ENCODE measurements at places on chromosomes 6 and 20.
A peak's percentile ranks its signal among the peaks of the same experiment; 100 is the strongest.

DNA sequence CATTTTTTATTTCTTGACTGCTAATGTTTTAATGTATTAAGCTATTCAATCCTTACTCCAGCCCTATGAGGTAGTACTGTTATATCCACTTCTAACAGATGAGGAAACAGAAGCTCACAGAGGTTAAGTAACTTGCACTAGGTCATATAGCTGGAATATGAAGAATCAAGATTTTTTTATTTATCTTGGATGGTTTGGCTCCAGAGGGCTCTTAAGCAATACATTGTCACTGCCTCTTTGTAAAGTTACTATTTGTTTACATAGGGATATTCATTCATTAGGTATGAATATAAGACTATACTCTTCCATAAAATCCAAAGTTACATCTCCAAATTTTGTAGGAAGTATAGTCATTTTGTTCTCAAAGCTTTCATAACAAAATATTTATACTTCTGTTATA is 113.8 kb downstream of the LAMP5 start:
- DNase-seq: peak; percentile 15

DNA sequence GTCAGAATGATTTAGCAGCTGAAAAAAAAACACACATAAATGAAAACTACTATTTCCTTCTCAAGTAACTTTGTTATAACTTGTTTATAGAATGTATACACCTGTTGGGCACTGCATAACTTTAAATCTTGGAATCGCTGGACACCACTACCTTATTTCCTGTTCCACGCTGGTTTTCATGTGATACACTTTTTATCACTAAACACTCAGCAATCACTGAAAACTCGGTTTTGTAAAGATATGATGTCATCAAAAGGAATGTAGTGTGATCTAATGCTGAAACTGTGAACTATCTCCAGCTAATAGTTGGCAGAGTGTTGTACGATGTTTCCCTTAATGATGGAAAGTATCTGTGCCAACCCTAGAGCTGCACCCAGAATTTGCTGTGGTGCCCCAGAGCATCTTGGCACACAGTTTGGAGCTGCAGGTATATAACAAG is 127.9 kb downstream of the BACH2 start:
- no peak for DNase-seq

- DNase-seq: no peak
These were observed 125.5 kb downstream of the ANKRD60 start for GRCh38 chr20:58102744-58103516.

DNA sequence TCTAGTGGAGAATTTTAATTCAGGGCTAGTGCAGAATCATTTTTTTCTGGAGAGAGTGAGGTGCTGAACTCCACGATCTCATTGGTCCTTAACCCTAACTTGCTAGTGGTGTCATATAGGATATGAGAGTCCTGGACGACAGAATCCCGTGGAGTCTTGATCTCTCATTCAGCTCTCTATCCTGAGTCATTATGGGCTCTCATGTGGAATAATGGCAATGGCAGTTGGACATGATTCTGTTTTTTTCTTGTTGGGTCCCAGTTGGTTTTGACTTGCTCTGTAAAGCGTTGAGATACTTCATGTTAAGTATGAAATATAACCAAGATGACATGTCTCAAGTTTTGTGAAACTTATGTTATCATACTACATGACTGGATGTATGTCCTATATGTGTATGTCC is 6.3 kb upstream of the RNF144B start:
- DNase-seq: no peak

DNA sequence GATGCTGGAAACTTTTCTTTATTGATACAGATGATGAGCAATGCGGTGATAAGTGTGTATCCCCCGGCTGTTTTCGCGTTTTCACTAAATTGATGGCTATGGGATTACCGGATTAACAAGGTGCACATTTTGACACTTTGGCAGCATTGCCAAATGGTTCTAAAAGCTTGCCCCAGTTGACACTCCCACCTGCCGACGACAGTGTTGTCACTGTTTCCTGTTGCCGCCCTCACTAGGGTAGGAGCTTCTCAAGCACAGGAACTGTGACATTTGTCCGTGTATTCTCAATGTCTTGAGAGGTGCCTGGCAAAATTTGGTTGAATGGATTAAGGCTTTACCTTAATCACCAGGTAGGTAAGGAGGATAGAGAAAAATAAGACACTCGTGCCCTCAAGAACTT is 9.8 kb upstream of the MAPK13 start:
- DNase-seq: peak; percentile 58

DNA sequence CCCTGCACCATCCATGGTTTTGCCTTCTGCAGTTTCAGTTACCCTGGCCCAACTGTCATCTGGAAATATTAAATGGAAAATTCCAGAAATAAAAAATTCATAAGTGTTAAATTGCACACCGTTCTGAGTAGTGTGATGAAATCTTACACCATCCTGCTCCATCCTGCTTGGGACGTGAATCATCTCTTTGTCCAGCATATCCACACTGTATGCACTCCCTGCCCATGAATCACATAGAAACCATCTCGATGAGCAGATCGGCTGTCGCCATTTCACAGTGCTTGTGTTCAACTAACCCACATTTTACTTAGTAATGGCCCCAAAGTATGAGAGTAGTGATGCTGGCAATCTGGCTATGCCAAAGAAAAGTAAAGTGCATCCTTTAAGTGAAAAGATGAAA is 105.9 kb upstream of the ID4 start:
- DNase-seq: no peak

DNA sequence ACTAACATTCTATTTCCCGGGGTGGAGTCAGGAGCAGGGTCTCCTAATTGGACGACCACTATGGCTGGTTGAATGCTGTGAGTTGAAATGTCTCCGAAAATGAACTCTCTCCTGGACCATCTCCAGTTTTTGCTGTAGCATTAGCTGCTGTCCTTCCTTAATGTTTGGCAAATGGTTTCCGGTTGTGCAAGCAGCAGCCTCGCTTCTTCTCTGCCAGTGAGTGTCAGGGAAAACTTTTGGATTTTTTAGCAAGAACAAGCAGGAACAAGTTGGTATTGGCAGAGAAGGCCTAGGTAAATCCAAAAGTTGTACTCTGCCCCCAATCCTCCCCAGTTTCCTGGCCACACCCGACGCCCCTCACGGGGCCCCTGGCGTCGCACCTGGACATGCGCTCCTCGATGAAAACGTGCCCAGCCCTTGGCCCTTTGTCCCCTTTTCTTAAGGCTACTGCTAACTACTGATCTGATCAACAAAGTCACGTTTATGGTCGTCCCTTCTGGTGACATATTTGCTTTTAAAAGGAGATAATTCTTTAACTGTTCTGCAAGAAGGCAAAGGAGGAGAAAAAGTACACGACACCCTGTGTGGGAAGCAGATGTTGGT is 103.2 kb downstream of the ARMC2 start:
- no peak for DNase-seq

- no peak for DNase-seq
These were observed 4.5 kb downstream of the DLL1 start for GRCh38 chr6:170286246-170286933.

- DNase-seq: no peak
These were observed 1075.5 kb downstream of the KHDRBS2 start for GRCh38 chr6:61210549-61210948.

GRCh38 chr6:80282913-80283554 is 176.6 kb downstream of the BCKDHB start:
- DNase-seq: no peak

DNA sequence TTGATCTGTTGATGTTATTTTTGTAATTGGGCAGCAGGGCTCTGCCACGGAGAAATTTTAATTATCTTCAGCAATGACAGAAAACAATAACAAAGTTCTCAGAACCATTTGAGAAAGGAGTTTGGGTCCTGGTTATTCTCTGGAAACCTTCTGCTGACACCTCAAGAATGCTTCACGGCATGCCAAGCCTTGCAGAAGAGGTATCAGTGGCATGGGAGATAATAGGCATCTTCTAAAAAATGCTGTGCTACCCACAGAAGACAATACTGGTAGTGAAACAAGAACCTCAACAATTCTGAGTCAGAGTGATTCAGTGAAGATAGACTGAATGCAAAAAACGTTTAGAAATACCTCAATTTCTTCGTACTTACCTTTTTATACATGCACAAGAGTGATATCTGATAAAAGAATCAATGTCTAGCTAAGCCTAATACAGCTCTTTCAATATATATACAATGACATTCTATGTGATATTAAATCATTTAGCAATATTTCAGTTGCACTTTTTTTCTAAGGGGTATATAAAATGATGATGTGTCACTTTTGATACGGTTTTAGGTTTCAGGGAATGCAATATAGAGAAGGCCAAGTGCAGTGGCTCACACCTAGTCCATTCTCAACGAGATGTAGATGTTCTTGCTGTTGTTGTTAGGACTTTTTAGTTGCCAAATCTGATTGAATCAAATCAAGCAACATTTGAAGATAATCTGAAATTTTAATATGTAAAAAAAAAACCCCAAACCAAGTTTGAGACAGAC is 110.4 kb upstream of the COL21A1 start:
- no peak for DNase-seq

DNA sequence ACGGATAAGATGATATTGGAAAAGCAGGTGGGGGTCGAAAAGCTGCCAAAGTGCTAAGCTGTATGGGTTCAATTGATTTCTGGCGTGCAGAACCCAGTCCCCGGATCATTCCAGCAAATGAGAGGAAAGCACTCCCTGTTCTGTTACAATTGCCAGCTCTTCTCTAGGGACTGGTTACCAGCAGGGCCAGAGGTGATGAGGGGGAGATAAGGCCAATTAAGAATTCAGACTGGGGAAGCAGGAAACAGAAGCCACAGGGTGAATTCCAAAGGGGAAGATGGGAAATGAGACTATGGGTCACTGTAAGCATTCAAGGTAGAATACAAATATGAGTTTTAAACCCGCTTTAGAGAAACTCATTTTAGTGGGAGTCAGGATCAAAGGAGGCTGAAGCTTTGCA is 349.4 kb upstream of the MAP3K7 start:
- no peak for DNase-seq

GRCh38 chr6:7894262-7895124 is 16.1 kb downstream of the TXNDC5 start:
- DNase-seq: no peak

- DNase-seq: peak; percentile 34
These were observed 25.9 kb downstream of the LYRM4 start for GRCh38 chr6:5234874-5235273.

GRCh38 chr6:11706171-11706570 is 72.4 kb downstream of the ADTRP start:
- no peak for DNase-seq

DNA sequence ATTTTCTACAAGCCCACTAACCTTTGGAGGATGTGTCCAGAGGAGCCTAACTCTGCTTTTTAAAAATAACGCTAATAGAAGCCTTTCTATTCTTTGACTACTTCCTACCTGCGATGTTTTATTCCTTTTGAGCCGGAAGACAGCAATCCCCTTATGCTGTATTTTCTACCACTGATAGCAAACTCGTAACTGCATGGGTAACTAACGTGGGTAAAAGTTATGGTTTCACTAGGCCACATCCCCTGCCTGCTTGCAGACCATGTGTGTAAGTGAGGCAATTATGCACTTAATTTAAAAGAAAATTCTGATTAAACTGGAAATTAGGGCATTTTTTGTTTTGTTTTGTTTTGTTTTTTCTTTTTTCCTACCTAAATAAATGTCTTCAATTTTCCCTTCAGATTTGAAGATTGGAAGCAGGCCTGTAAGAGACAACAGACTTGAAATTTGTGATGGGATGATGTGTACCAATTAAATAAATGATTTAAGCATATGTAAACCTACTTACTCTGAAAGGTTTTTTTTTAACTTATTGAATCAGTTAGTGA is 931 bp downstream of the UFL1 start:
- DNase-seq: peak; percentile 29

GRCh38 chr6:129936329-129937165 is 75.4 kb upstream of the TMEM244 start:
- DNase-seq: peak; percentile 66

- DNase-seq: no peak
These were observed 6.3 kb upstream of the RAMACL start for GRCh38 chr6:166592821-166593220.

- no peak for DNase-seq
These were observed 763 bp downstream of the C6orf47 start for GRCh38 chr6:31659649-31660380.

DNA sequence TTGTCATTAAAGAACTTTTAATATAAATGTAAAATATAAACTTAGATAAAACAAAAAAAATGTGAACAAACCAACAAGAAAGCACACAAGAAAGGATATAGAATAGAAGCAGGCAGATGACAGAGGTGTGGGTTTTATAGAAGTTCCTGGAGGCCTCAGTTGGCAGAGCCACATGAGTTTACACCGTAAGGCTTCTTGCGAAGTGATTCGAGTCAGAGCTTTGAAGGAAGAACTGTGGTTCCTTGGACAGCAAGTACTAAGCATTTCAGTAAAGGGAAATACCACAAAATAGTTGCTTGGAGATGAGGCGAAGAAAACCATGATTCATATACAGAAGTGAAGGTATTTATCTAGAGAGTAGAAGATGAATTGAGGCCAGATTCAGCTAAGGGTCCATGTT is 207.9 kb upstream of the EYA4 start:
- no peak for DNase-seq

GRCh38 chr20:64116541-64117431 is 9.4 kb upstream of the NPBWR2 start:
- DNase-seq: no peak

DNA sequence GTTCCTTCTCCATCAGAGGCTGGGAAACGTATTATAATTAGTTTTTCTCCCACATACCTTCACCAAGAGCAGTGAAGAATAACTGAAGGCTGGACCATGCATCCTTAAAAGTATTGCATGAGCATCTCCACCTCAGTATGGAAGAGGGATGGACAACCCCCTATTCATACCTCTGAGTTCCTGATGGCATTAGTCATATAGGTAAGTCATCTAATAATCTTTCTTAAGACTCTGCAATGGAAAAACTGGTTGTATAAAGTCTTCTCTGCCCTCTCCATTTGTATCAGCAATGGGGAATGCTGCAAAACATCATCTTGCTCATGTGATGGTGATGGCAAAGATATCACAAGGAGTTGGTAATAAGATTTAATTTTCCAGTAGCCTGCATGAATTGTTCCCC is 24.5 kb downstream of the PGM3 start:
- no peak for DNase-seq

DNA sequence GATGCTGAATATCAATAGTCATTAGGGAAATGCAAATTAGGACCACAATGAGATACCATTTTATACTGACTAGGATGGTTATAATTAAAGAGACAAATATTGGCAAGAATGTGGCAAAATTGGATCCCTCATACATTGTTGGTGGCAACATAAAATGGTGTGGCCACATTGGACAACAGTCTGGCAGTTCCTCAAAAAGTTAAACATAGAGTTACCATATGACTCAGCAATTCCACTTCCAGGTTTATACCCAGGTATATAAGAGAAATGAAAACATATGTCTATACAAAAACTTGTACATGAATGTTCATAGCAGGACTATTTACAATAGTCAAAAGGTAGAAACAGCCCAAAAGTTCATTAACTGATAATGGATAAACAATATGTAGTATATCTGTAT is 2.0 kb upstream of the CRIP3 start:
- DNase-seq: no peak

- no peak for DNase-seq
These were observed 18.6 kb downstream of the COL11A2 start for GRCh38 chr6:33173535-33174180.

GRCh38 chr6:149154261-149154821 is 163.2 kb upstream of the TAB2 start:
- DNase-seq: peak; percentile 43
